ENCODE measurements at places on chromosomes 11 and 22.

DNA sequence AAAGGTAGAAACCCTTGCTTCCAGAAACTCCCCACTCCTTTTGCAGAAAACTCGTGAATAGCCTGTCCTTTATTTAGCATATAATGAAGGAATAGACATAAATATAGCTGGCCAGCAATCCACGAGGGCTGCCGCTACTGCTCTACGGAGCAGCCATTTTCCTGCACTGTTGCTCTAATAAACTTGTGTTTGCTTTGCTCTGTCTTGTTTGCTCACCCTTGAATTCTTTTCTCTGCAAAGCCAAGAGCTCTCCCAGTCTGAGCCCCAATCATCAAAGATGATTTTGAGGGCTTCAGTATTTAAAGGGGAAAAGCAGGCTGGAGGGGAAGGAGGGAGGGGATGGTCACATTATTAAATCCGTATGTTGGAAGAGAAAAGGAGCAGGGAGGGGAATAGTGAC, 16.6 kb upstream of the CHKA start:
- DNase-seq = no peak

GRCh38 chr11:62130283-62131169, 6.7 kb downstream of the INCENP start:
- DNase-seq = no peak

- no peak for DNase-seq
Observed at GRCh38 chr22:37211866-37212173, 457 bp downstream of the SSTR3 start.

DNA sequence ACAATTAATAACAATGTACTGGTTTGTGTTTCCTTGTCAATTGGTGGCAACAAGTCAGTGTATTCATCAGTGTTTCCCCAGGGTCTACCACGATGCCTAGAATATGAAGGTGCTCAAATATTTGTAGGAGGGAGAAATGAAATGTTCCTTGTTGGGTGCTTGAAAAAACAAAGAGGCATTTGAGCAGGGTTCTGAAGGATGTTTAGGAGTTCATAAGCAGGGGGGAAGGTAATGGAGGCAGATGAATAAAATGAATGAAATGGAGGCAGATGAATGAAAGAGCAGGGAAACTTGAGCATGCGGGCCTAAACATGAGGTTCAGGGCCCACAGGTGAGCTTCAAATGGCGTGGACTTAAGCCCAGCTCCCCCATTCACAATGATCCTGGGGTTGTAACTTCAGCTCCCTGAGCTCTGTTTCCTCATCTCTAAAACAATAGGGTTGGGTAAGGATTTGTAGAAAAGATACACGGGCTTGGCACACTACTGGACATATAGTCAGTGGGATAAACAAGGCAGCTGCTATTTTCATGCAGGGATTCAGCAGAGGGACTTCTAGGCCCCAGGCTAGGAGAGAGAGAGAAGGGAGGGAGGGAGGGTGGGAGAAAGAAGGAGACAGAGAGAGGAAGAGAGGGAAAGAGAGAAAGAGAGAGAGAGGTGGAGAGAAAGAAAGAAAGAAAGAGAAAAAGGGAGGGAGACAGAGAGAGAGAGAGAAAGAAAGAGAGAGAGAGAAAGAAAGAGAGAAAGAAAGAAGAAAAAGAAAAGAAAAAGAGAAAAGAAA, 73.7 kb downstream of the MN1 start:
- DNase-seq = no peak

DNA sequence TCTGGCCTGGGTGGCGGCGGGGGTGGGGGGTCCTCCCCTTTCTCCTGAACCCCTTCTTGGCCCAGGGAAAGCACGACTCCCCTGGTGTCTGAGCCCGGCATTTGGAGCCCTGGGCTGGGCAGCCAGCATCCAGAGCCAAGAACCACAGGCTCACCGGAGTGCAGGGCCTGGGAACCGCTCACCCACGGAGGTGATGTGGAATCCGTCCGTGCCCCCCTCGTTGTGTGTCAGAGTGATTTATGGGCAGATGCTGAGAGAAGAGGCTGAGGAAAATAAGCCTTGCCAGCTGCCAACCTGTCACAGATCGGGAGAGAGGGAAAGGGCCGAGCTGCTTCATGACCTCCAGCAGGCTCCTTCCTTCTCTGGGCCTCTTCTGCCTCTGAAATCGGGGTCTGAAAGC, 33.7 kb downstream of the WNT11 start:
- no peak for DNase-seq

- no peak for DNase-seq
Observed at GRCh38 chr11:75472081-75472732, 39.2 kb upstream of the KLHL35 start.

- no peak for DNase-seq
Observed at GRCh38 chr22:25153961-25154666, 45.5 kb upstream of the CRYBB3 start.

DNA sequence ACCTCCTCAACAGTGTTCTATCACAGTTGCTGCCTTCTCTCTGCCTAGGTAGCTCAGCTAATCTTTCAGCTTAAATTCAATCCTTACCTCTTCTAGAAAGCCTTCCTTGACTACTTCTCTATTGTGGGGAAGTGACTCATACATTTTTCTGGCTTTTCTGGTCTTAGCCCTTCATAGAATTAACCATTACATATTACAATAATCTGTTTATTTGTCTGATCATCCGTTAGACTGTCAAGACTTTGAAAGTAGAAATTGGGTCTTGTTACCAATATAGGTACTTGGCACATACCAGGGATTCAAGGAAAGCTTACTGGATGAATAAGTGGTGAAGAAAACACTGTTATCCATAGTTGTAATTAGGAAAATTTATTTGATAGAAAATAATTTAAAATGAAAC, 89.6 kb downstream of the FANCF start:
- DNase-seq = no peak

DNA sequence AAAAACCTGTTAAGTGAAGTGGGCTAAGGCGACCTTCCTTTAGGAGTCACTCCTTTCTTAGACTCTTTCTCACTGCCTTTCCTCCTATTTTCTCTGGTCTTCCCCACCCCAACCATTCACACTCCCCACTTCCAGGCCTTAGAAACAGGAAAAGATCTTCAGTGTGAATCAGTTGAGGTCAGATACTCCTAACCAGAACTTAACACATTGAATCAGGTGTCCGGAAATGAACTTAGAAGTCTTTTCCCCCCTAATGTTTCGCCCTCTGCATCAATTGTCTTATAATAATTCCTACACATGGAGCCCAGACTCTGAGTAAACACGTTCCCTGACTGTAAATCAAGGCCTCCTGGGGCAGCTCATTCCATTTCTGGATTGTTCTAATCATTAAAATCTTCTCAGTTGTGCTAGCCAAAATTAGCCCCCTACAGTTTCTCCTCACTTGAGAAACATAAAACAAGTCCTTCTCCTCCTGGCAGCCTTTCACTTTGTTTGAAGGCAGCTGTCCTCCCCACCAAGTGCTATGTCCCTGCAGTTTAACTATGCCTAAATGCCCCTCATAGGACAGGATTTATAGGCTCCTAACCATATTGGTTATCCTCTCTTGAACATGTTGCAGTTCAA, 32.7 kb upstream of the USP47 start:
- DNase-seq = no peak

DNA sequence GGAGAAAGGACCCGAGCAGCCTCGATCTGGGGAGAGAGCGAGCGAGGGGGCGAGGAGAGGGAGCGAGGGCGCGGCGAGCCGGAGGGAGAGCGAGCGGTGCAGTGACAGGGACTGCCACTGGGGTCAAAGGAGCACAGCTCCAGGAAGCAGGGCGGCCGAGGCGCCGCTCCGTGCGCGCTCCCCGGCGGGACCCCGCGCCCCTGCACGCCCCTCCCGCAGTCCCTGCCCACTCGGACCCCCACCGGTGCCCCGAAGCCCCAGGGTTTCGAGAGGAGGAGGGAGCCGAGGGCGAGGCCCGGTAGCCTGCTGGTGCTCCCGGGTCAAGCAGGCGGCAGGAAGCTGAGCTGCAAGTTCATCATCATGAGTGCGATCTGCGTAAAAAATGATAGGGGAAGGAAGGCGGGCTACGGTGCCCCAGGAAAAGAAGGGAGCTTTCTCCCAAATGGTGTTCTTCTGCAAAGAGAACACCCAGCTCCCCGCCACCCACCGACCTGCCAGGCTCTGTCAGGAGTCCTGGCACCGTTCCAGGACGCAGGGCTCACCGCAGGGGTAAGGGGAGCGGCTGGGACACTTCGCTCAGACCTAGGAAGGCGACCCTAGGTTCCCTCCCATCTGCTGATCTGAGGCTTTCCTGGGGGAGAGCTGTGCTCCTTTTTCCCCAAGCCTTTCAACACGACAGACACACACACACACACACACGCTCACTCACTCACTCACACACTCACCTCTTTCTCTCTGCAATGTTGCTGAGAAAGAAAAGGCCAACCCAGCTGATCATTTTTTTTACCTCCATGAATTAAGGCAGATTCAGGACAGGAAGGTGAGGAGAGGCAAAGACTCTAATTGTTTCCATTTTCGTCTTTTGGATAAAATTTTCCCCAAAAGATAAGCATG, at the start of gene MPPED2:
TSS of gene MPPED2 (minus strand) at position 103 of the 894 bp plus-strand sequence. CDS start 5,980 bp downstream, outside the sequence.
- DNase-seq = no peak

DNA sequence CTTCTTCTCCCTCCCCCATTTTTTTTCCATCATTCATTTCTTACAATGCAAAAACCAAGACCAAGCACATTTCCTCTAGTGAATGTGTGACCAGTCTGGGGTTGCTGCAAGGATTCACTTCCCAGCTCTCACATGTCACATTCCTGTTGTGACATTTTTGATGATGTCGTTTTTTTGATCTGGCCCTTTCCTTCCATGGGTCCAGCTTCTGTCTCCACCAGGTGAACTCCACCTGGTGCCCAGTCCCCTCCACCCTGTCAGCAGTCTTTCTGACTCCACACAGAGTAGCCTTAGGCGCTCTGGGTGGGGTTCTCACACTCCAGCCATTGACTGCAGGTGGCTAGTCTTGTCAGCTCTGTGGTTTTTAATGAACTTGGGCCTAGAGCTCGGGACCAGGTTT, 15.6 kb downstream of the PANX1 start:
- no peak for DNase-seq

- no peak for DNase-seq
Observed at GRCh38 chr11:127074151-127074761, 73.7 kb upstream of the KIRREL3 start.

DNA sequence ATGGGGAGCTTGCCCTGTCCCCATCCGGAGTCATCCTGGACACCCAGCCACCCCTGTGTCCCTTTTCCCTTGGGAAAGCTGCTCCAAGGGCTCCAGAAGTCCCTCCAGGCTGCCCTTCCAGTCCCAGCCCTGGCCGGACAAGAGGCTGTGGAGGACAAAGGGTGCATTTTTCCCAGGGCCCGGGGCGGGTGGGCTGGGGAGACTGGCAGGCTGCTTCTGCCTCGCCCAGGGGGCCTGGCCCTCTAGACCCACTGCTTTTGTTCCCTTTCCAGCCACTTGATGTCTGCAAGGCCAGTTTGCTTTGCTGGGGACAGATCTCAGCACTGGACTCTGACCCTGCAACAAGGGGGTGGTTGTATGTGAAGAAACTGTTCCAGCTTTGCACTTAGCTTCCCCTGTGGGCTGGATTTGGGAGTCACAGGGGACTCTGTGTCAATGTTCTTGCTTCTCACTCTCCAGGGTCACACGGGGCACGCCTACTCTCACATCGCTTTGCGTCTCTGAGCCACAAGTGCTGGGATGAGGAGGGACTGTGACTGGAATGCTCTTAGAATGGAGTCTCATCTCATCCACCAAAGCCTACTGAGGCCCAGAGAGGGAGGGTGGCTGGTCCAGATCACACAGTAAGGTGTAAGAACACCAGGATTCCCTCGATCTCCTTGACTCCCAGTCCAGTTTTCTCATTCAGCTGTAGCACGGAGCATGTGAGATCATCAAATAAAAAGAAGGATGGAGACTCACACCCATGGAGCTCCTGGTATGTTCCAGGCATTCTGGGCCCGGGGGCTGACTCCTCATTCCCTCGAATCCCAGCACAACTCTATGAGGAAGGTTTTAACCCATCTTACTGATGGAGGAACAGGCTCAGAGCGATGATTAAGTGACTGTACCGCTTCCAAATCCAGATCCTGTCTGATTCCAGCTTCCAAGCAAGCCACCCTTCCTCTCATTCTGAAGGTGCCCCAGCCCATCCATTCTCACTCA, 59.9 kb downstream of the FBXO7 start:
- DNase-seq = no peak

GRCh38 chr11:1476940-1477736, 9.4 kb downstream of the MOB2 start:
- no peak for DNase-seq

- no peak for DNase-seq
Observed at GRCh38 chr11:115691030-115691429, 186.8 kb upstream of the CADM1 start.

DNA sequence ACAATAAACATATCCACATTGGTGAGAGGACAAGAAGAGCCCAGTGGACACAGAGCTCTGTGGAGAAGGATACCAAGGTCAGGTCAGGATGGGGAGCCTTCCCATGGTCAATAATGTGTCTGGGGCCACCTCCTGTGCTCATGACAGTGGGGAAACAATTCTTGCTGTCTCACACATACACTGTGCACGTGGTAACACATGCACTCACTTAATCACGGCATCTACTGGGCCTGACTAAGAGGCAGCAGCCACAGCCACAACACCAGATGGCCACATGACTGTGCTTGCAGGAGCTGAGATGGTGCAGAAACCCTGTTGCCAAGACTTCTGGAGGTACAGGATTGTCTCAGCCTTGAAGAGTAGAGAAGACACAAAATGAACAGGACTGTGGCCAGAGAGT, 28.6 kb downstream of the C22orf42 start:
- DNase-seq = no peak

DNA sequence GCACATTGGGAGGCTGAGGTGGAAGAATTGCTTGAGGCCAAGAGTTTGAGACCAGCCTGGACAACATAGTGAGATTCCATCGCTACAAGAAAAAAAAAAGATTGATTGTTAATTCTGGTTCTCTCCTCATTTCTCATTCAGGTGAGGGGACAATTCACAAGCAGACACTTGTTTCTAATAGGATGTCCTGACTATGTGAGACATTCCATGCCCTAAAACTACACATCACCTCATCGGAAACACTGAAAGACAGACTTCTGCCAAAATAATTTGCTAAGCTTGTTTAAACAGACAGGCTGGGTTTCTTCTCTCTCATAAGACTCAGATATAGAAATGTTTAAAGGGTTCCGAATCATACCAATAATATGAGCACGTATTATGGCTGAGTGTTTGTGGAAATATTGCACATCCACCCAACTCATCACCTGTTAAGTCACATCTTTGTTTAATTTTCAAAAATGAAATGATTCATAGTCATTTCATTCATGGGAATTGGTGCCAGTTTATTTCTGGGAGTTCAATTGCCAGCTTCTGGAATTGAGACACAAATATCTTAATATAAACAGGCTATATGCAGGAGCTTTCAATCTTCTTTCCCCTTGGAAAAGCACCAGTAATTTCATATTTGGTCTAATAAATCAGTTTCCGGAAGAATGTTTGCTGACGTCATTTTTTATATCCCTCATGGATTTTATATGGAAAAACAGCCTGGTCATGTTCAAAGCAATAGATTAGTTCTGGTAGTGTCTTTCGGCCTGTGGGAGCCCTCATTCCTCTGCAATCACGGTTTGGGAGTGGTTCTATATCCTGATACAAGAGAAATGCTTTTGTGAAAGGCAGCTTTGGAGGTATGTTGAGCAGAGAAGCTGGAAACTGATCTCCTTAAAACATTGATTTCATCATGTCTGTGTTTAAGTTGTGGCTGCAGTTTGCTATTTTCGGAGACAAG, 87.0 kb downstream of the BDNF start:
- DNase-seq = no peak

GRCh38 chr11:30059172-30059815, 42.5 kb upstream of the KCNA4 start:
- DNase-seq = no peak

- no peak for DNase-seq
Observed at GRCh38 chr22:46537946-46538813, 760 bp upstream of the CELSR1 start.

- no peak for DNase-seq
Observed at GRCh38 chr11:16936643-16937042, 77.6 kb downstream of the PLEKHA7 start.

- no peak for DNase-seq
Observed at GRCh38 chr22:49887064-49887451, 31.2 kb downstream of the ALG12 start.
